ENCODE measurements at places on chromosomes 11 and 22. TPM values are rescaled to one million over a fixed set of nuclear protein-coding genes. Genes with fewer than 3 reads are reported as not detected.

DNA sequence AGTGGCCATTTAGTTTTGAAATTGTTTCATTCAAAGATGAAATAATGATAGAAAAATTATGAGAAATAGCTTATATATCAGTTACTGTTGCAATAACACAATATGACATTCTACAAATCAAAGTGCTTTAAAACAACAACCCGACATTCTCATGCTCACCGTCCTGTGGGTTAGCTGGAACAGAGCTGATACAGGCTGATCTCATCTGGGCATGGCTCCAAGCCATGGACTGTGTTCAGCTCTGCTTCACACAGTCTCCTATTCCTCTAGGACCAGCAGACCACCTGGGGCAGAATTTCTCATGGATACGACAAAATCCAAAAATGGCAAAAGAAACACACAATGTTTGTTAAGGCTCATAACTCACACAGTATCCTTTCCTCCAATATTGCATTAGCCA, 178.6 kb downstream of the CNTN5 start:
- H3K27ac ChIP-seq, result no peak overlapping the region
- no peaks in the 10 kb centered on the region for H3K27me3 ChIP-seq
- DNase-seq, result no peak
- H3K4me1 ChIP-seq, result no peaks in the 10 kb centered on the region
- H3K36me3 ChIP-seq, result no peaks in the 10 kb centered on the region

DNA sequence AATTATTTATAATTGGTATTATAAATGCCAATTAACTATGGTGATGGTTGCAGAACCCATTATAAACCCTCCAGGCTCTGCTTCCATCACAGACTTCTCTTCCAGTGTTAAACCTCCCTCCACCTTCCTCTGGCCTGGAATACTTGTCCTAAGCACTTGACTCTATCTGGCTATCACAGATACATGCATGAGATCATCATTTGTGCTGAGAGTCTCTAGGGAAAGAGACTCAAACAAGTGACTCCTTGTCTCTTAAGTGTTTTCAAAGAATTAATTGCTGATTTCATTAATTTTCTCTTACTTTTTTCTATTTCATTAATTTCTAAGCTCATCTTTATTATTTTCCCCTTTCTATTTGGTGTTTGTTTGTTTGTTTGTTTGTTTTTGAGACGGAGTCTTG, 29.1 kb downstream of the RTL6 start:
- DNase-seq, result no peak
- H3K4me3 ChIP-seq, result no peak overlapping the region
- no peak overlapping the region for H3K27ac ChIP-seq
- peaks cover 2% of the 10 kb centered on the region for H3K27me3 ChIP-seq
- H3K36me3 ChIP-seq, result no peaks in the 10 kb centered on the region
- no peaks in the 10 kb centered on the region for H3K4me1 ChIP-seq

GRCh38 chr11:94132152-94132558, 3.5 kb downstream of the PANX1 start:
- H3K27me3 ChIP-seq, result no peaks in the 10 kb centered on the region
- peaks cover 56% of the 10 kb centered on the region for H3K4me1 ChIP-seq
- DNase-seq, result no peak
- H3K4me3 ChIP-seq, result no peak overlapping the region

GRCh38 chr11:131025020-131025419, 108.7 kb upstream of the SNX19 start:
- DNase-seq, result no peak
- no peak overlapping the region for H3K4me3 ChIP-seq
- no peak overlapping the region for H3K27ac ChIP-seq
- no peaks in the 10 kb centered on the region for H3K36me3 ChIP-seq

GRCh38 chr22:48044487-48045060, 1282.1 kb downstream of the TBC1D22A start:
- H3K27me3 ChIP-seq, result no peaks in the 10 kb centered on the region
- no peak overlapping the region for H3K27ac ChIP-seq
- no peak for DNase-seq
- peaks cover 11% of the 10 kb centered on the region for H3K4me1 ChIP-seq
- no peak overlapping the region for H3K4me3 ChIP-seq
- H3K36me3 ChIP-seq, result no peaks in the 10 kb centered on the region

- H3K36me3 ChIP-seq, result no peaks in the 10 kb centered on the region
- H3K27ac ChIP-seq, result no peak overlapping the region
- no peaks in the 10 kb centered on the region for H3K4me1 ChIP-seq
- H3K27me3 ChIP-seq, result no peaks in the 10 kb centered on the region
- H3K4me3 ChIP-seq, result no peak overlapping the region
Observed at GRCh38 chr11:77497368-77497767, 23.5 kb upstream of the PAK1 start.

DNA sequence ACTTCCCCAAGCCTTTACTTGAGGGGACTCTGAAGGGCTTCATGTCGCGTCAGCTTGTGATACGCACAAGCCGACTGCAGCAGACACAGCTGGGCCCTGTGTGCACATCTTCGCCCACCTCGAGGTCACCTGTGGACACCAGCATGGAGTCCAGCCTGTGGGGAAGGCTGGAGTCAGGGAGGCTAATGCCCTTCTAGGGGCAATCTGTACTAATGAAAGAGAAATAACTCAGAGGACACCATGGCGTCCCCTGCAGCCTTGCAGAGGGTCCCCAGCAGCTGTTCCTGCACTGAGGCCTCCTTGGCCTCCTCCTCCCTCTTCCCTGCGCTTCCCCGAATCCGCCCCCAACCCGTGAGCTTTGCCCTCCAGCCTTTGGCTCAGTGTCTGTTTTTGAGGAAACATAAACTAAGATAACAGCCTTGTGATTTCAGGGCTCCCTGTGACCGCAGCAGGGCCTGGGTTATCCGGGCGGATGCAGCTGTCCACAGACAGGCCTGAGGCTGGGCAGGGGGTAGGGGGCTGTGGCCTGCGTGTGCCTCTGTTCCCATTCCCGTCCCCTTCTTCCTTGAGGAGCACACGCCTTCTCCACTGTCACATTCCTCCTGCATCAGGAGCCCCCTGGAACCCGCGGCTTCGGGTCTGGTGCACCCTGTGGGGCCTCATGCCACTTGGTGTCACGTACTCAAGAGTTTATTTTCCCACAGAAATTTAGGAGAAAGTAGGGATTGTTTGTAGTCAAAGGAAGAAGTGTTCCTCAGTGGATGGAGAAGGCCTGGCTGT, 25.0 kb downstream of the KRTAP5-5 start:
- DNase-seq, result no peak
- H3K4me1 ChIP-seq, result peaks cover 4% of the 10 kb centered on the region
- no peaks in the 10 kb centered on the region for H3K36me3 ChIP-seq
- H3K27me3 ChIP-seq, result peaks cover 65% of the 10 kb centered on the region
- no peak overlapping the region for H3K4me3 ChIP-seq

- no peaks in the 10 kb centered on the region for H3K27me3 ChIP-seq
- H3K36me3 ChIP-seq, result peaks cover 58% of the 10 kb centered on the region
- no peak for DNase-seq
- no peak overlapping the region for H3K4me3 ChIP-seq
Observed at GRCh38 chr22:38228326-38228872, 26.6 kb downstream of the MAFF start.

GRCh38 chr11:38818720-38819119, 2220.7 kb upstream of the RAG2 start:
- no peaks in the 10 kb centered on the region for H3K27me3 ChIP-seq
- no peak overlapping the region for H3K4me3 ChIP-seq
- no peaks in the 10 kb centered on the region for H3K4me1 ChIP-seq

GRCh38 chr22:47192651-47193437, 430.4 kb downstream of the TBC1D22A start:
- no peak overlapping the region for H3K27ac ChIP-seq
- H3K27me3 ChIP-seq, result no peaks in the 10 kb centered on the region
- no peaks in the 10 kb centered on the region for H3K4me1 ChIP-seq

DNA sequence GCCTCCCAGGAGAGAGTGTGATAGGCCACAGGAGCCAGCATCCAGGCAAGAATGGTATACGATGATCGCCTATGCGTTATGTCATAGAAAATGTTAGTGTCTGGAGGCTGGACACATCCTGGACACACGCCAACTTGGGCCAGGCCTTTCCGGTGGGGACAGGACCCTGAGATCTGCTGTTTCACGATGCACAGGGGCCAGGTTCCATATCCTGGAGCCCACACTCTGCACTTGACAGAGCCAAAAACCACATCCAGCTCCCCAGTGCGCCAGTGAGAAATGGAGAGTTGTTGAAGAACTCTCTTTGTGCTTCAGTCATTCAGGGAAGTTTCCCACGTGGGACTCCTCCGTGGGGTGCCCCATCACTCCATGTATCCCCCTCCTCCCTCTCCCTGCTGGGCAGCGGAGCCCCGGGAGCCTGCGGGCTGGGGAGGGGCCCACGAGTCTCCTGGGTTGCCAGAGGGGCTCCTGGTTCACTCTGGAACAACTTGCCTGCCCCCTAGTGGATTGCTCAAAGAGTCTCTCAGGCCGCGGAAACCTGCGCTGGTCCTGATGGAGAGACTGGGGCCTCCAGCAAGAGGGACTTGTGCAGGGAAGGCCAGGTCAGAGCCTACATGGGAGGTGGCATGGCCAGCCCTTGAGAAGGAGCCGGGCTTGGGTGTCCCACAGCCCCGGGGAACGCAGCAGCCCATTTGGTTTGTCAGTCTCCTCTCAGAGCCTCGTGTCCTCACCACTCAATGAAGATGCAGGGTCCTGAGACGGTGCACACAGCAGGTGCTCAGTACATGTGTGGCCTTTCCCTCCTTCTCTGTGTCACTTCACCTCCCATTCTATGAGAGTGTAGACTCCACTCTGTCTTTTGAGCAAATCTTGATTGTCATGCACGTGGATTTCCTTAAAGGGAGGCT, 10.2 kb upstream of the LRRC32 start:
- peak; percentile 63 for DNase-seq
- H3K4me1 ChIP-seq, result peaks cover 9% of the 10 kb centered on the region
- no peak overlapping the region for H3K27ac ChIP-seq
- H3K27me3 ChIP-seq, result peaks cover 24% of the 10 kb centered on the region
- no peaks in the 10 kb centered on the region for H3K36me3 ChIP-seq

DNA sequence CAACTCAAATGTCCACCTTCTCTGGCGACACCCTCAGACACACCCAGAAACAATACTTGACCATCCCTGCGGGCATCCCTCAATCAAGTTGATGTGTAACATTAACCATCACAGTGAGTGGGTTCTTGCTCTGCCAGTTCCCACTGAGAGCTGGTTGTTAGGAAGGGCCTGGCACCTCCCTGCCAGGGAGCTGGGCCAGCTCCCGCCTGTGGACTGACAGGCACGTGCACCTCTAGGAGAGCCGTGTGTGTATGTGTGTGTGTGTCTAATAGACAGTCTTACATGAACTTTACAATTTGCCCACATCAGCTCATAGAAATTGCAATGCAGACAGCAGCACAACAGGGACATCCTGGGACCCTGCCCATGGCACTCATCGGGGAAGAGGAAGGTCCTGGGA, 298.7 kb downstream of the SHANK2 start:
- DNase-seq, result no peak
- H3K27me3 ChIP-seq, result peaks cover 14% of the 10 kb centered on the region
- no peaks in the 10 kb centered on the region for H3K36me3 ChIP-seq
- no peak overlapping the region for H3K4me3 ChIP-seq

- no peaks in the 10 kb centered on the region for H3K4me1 ChIP-seq
- peaks cover 13% of the 10 kb centered on the region for H3K27me3 ChIP-seq
- H3K36me3 ChIP-seq, result no peaks in the 10 kb centered on the region
- no peak overlapping the region for H3K27ac ChIP-seq
Observed at GRCh38 chr11:11764423-11764803, 77.4 kb upstream of the USP47 start.

GRCh38 chr22:42673898-42674401, 24.8 kb upstream of the CYB5R3 start:
- DNase-seq, result no peak
- H3K4me3 ChIP-seq, result no peak overlapping the region
- H3K4me1 ChIP-seq, result no peaks in the 10 kb centered on the region
- no peaks in the 10 kb centered on the region for H3K36me3 ChIP-seq

DNA sequence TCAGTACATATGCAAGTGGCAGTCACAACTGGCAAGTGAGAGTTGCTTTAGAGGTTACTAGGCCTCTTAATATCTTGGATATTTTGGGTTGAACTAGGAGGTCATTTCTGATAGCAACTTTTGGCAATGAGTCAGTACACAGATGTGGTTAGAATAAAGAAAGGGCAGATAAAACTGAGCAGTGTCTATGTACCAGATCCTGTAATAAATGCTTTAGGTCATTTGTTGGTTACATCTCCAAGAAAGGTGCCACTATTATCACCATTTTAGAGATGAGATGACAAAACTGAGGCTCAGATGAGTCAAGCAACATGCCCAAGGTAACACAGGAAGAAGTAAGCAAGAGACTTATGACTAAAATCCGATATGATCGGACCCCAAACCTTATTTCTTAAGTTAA, 25.0 kb downstream of the MAML2 start:
- no peak overlapping the region for H3K4me3 ChIP-seq
- H3K4me1 ChIP-seq, result peaks cover 33% of the 10 kb centered on the region
- H3K36me3 ChIP-seq, result no peaks in the 10 kb centered on the region
- no peak for DNase-seq

DNA sequence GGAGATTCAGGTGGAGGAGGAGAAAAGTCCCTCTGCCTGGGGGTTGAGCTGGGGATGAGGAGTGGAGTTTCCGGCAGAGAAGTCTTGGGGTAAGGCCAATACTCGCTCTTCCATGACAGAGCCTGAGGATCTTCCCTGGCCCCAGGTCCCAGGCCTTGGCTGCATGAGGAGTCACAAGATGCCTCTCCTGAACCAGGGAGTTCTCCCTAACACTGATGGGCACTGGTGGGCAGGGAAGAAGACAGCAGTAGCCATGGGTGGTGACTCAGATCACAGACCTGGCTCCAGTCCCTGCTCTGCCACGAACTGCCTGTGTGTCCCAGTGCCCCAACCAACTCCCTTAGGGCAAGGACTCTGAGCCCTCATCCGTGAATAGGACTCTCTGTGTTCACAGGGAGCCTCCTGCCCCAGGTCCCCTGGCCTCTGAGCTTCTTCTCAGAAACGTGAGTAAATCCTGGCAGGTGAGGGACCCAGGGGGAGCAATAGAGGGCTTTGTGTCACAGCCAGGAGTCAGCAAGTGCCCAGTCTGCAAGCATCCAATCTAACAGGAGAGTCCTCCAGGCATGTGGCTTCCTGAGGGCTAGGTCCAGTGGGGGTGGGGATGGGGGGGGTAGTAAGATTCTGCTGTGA, 45.5 kb upstream of the FTH1 start:
- H3K4me1 ChIP-seq, result no peaks in the 10 kb centered on the region
- H3K27me3 ChIP-seq, result peaks cover 14% of the 10 kb centered on the region
- DNase-seq, result no peak

The YPEL4 gene
- total RNA-seq, result 2.4 TPM

The TBX1 gene
- not detected for total RNA-seq

The SCARF2 gene
- total RNA-seq, result 2.9 TPM

The ARL14EP gene
- total RNA-seq, result 33.2 TPM

The CALCA gene
- total RNA-seq, result not detected

The APOL6 gene
- 47.5 TPM for total RNA-seq

The CRYBB3 gene
- 0.89 TPM for total RNA-seq

The PAAF1 gene
- 16.0 TPM for total RNA-seq

The SYCE3 gene
- total RNA-seq, result not detected

The ANGPTL5 gene
- total RNA-seq, result not detected

All from T-cell (primary cell).